ENCODE measurements at places on chromosomes 3 and 15.

DNA sequence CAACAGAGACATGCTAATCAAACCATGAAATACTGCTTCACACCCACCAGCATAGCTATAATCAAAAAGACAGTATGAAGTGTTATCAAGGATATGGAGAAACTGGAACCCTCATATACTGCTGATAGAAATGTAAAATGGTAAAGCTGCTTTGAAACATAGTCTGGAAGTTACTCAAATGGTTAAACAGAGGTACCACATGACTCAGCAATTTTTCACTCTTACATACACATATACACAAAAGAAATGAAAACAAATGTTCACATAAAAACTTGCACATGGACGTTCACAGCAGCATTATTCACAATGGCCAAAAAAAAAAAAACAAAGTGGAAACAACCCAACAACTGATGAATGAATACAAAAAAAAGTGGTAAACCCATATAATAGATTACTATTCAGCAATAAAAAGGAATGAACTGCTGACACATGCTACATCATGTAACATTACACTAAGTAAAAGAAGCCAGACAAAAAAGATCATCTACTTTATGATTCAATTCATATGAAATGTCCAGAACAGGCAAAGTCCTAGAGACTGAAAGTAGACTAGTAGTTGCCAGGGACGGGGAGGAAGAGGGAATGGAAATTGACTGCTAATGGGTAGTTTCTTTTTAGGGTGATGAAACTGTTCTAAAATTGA lies 23.2 kb downstream of the ZNF148 start:
- no peak for ATAC-seq

- ATAC-seq = no peak
These were observed 129.6 kb downstream of the FMN1 start for GRCh38 chr15:33064878-33065277.

DNA sequence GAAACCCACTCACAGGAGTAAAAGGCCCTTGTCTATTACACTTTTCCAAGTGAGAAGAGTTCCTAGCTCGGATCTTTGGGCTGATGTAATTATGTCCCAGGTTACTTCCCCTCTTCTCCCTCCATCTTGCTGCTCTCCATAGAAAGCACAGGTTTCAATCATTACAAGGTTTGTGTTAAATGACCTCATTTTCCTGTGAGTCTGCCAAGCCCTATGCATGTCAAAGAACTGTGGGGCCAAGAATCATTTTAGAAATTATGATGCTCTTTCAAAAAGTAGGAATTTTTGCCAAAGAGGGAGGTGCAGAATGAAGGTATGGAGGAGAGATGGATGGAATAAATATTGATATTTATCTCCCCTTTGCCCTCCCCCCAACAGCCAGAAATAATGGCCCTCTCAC lies 129.3 kb upstream of the TPM1 start:
- ATAC-seq = no peak

DNA sequence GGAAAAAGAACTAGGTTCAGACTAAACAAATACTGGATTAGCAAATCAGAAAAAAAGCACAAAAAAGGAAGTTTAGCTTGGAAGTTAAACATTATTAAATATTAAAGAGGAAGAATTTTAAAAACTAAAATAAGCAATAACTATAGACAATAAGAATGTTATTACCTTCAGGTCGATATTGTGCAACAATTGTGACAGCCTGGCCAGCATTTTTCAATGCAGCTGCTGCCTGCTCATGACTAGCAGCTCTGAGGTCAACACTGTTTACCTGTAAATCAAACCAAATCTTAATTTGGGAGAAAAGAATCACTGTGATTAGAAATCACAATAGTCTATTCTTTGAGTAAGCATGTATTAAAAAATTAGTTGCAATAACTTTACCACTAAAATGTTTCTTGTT lies 75.1 kb upstream of the MELTF start:
- no peak for ATAC-seq

DNA sequence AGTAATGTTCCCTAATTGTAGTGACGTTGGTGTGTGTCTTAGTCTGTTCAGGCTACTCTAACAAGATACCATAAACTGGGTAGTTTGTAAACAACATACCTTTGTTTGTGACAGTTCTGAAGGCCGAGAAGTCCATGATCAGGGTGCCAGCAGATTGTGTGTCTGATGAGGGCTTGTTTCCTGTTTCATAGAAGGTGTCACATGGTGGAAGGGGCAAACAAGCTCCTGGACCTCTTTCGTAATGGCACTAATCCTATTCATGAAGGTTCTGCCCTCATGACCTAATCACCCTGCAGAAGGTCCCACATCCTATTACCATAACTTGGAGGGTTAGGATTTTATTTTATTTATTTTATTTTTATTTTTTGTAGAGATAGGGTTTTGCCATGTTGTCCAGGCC lies 11.1 kb downstream of the ATXN7 start:
- no peak for ATAC-seq

DNA sequence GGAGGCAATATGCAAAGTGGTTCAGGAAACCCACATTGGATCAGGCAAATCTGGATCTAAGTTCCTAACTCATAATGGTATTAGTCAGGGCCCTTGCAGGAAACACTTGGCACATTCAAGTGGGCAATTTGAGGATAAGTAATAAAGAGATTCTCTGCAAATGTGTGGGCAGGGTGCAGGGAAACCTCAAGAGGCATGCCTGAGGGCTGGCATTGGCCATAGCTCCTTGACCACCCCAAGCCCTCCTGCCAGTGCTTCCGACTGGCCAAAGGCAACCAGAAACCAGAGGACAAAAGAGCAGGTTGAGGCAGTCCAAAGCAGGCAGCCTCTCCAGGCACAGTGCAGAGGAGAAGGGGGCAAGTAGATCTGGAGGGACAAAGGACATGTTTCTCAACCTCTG lies 130.8 kb upstream of the SNTN start:
- no peak for ATAC-seq

GRCh38 chr3:187006864-187007630 lies 76.7 kb downstream of the ST6GAL1 start:
- no peak for ATAC-seq

All from stimulated activated memory B cell treated with anti-CD40 and anti-IgM and Interleukin-4, amounts not matched to agents 10 μg/mL and 1 μg/mL and 100 μg/mL, for 72 hours (primary cell).